ENCODE measurements at places on chromosomes 16 and 17.

GRCh38 chr17:8918807-8919465 is 46.6 kb downstream of the PIK3R5 start:
- DNase-seq = no peak
- no peaks in the 10 kb centered on the region for H3K27me3 ChIP-seq
- peaks cover 69% of the 10 kb centered on the region for H3K36me3 ChIP-seq
- peaks cover 34% of the 10 kb centered on the region for H3K4me1 ChIP-seq

DNA sequence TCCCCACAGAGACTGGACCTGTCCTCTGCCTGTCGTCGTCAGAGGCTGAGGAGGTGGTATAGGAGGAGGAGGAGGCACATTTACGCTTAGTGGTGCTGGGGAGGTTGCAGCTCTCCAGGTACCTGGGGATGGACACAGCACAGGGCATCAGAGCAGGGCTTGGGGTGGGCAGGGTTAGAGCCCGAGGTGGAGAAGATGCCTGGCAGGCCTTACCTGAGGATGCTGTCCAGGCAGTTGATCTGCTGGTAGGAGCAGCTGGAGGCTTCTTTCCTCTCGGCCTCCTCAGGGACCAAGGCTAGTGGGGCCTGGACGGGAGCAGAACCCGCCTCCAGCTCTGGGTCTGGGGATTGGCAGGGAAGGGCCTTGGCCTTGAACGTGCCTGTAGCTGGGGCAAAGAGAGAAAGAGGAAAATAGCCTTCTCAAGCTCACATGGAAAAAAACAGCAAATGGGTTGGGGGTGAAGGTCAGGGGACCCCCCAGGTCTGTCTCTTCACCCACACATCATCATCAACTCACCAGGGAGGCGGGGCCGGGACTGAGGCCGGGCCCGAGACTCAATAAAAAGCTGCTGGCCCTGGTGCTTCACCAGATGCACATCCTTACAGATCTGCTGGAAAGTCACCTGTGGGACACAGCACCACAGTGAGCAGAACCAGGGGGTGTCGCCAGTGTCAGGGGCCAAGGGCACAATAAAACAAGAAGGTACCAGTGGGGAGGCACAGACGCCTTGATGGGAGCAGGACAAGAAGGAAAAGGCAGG is 5.6 kb downstream of the PER1 start:
- H3K4me3 ChIP-seq = no peak overlapping the region
- H3K27ac ChIP-seq = no peak overlapping the region
- H3K36me3 ChIP-seq = peaks cover 46% of the 10 kb centered on the region
- peaks cover 11% of the 10 kb centered on the region for H3K4me1 ChIP-seq

DNA sequence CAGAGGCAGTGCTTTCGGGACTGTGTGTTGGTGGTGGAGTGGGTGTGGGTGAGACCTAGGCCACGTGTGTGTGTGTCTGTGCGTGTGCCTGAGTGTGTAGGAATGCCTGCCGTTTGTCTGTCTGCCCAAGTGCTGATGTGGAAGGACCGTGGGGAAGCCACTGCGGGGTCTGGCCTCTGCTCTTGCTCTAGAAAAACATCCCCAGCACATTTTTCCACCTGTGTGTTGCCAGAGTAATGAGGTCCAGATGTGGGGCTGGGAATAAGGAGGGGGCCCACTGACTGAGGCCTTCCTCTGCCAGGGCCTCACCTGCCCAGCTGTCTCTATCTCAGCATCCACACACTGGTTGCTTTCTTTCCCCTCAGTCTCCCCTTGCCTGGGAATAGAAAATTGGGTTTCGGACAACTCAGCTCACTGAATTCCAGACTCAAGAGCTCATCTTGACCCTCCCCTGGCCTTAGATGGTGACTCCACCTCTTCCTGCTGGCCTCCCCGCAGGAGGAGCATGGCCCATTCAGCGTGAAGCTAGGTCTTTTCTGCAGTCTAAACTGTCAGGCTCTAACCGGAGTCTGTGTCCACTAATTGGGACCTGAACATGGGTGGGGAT is 7.6 kb downstream of the SGCA start:
- peaks cover 22% of the 10 kb centered on the region for H3K4me1 ChIP-seq
- no peaks in the 10 kb centered on the region for H3K36me3 ChIP-seq
- no peak for DNase-seq
- H3K27ac ChIP-seq = no peak overlapping the region
- H3K4me3 ChIP-seq = no peak overlapping the region
- no peaks in the 10 kb centered on the region for H3K27me3 ChIP-seq

DNA sequence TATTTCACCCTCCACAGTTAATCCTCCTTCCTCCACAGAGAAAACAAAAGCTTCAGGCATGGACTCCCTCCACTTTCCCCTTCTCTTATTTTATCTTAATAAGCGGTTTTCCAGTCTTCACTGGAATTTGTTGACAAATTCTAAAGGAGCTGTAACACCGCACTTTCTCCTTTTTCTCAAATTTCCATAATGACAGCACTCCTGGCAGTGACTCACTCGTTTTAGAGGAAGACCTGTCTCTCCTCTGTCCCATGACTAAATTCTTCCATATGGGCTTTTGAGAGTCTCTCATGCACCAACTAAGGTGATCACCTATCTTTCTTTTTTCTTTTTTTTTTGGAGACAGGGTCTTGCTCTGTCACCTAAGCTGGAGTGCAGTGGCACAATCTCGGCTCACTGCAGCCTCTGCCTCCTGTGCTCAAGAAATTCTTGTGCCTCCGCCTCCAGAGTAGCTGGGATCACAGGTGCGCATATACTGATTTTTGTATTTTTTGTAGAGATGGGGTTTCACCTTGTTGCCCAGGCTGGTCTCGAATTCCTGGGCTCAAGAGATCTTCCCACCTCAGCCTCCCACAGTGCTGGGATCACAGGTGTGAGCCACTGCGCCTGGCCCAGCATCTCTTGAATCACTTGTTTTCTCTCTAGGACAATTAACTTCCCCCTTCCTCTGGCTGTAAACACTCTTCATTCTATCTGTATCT is 7.7 kb downstream of the ITGAM start:
- H3K4me1 ChIP-seq = peaks cover 33% of the 10 kb centered on the region
- peaks cover 2% of the 10 kb centered on the region for H3K27me3 ChIP-seq
- H3K36me3 ChIP-seq = peaks cover 14% of the 10 kb centered on the region
- H3K27ac ChIP-seq = peak overlapping the region; percentile 2
- DNase-seq = no peak

DNA sequence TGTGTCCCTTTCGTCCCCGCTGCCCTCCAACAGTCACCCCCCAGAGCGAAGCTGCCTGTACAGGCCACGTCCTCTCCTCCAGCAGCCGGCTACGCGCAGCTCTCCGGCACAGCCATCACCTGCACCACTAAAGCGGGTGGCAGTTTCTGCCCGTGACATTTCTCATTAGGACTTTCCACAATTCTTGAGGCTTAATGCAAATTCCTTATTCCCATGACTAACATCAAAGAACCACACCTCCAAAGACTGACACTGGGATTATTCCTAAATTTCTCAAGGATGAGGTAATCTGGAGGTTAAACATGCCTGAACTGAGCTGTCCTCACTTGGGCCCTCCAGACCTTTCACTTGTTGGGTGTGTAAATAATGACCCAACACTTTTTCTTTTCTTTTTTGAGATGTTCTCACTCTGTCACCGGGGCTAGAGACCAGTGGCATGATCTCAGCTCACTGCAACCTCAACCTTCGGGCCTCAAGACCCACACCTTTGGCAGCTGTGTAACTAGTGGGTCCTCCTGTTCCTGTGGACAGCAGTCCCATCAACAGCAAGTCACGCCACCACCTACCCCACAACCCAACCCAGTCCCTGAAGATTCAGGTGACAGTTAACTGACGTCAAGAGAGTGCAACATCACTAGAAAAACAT is 11.7 kb downstream of the ANKRD11 start:
- no peak for DNase-seq
- H3K27ac ChIP-seq = peak overlapping the region; percentile 69
- peaks cover 46% of the 10 kb centered on the region for H3K36me3 ChIP-seq
- H3K4me3 ChIP-seq = peak overlapping the region; percentile 60
- no peaks in the 10 kb centered on the region for H3K27me3 ChIP-seq

- peaks cover 39% of the 10 kb centered on the region for H3K4me1 ChIP-seq
- H3K27me3 ChIP-seq = no peaks in the 10 kb centered on the region
- no peak overlapping the region for H3K27ac ChIP-seq
- no peaks in the 10 kb centered on the region for H3K36me3 ChIP-seq
- no peak for DNase-seq
Observed at GRCh38 chr16:75096656-75097055, 19.9 kb downstream of the LDHD start.

GRCh38 chr16:35794896-35795295 is 2335.5 kb downstream of the TP53TG3F start:
- no peak overlapping the region for H3K27ac ChIP-seq
- no peaks in the 10 kb centered on the region for H3K36me3 ChIP-seq
- no peaks in the 10 kb centered on the region for H3K4me1 ChIP-seq
- no peak for DNase-seq
- no peak overlapping the region for H3K4me3 ChIP-seq
- no peaks in the 10 kb centered on the region for H3K27me3 ChIP-seq

- no peak overlapping the region for H3K27ac ChIP-seq
- no peak for DNase-seq
- no peak overlapping the region for H3K4me3 ChIP-seq
- H3K27me3 ChIP-seq = peaks cover 19% of the 10 kb centered on the region
- no peaks in the 10 kb centered on the region for H3K36me3 ChIP-seq
Observed at GRCh38 chr17:35773679-35774425, 13.2 kb downstream of the C17orf50 start.

DNA sequence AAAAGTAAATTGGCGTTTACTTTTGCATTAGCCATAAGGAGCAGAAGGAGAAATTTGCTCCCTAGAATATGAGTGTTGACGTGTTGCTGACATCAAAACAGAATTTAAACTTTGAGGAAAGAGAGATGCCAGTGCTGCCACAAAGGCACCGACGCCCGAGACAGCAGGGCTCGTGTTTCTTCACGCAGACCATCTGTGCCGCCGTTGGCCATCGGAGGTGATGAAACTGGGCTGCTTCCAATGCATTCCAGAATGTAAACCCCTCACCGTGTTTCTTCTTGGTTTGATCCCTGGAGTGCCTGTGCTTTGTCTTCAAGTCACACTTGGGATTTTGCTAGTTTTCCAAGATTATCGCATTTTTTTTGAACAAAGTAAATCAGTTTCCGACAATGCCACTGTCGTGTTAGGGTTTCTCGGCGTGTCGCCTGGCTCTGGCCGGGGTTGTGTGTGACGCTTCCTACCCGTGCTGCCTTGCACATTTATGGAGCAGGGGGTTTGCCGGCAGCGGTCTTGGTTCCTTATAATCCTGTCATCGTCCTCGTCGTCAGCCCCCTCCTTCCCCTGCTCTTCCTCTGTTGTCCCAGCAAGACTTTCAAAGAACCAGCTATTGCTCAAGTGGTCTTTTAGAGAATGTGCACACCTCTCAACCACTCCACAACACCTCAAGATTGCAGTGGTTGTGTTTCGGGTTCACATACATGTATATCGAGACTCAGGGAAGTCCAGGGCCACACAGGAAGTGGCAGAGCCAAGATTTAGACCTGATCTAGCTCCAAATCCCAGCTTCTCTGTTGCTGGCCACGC is 103.9 kb downstream of the METRNL start:
- no peak overlapping the region for H3K4me3 ChIP-seq
- H3K4me1 ChIP-seq = peaks cover 8% of the 10 kb centered on the region
- H3K27me3 ChIP-seq = peaks cover 9% of the 10 kb centered on the region
- peak; percentile 16 for DNase-seq
- H3K27ac ChIP-seq = no peak overlapping the region
- H3K36me3 ChIP-seq = no peaks in the 10 kb centered on the region

- peaks cover 24% of the 10 kb centered on the region for H3K36me3 ChIP-seq
- H3K27ac ChIP-seq = no peak overlapping the region
- DNase-seq = no peak
- no peaks in the 10 kb centered on the region for H3K27me3 ChIP-seq
- H3K4me1 ChIP-seq = peaks cover 3% of the 10 kb centered on the region
Observed at GRCh38 chr17:66481271-66481670, 178.9 kb downstream of the PRKCA start.

GRCh38 chr17:8892338-8892690 is 24.8 kb upstream of the PIK3R6 start:
- DNase-seq = no peak
- H3K4me3 ChIP-seq = no peak overlapping the region
- peaks cover 65% of the 10 kb centered on the region for H3K36me3 ChIP-seq
- H3K4me1 ChIP-seq = peaks cover 46% of the 10 kb centered on the region
- no peaks in the 10 kb centered on the region for H3K27me3 ChIP-seq

DNA sequence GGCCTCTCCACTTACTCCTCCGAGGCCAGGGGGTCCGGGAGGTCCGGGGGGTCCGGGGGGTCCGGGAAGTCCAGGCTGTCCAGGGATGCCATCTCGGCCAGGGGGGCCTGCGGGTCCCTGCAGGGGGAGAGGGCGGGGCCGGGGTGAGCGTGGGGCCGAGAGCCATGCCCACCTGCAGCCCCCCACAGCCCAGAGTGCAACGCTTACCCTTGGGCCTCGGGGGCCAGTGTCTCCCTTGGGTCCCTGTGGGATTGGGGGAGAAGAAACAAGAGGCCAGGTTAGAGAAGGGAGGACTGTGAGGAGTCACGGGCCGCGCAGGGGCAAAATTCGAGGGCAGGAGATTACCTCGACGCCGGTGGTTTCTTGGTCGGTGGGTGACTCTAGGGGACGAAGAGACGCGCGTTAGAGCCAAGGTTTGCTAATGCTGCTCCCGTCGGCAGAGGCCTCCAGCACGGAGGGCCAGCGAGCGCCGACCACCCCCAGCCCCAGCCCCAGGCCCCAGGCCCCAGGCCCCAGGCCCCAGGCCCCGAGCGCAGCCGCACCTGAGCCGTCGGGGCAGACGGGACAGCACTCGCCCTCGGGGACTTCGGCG is 2.1 kb downstream of the COL1A1 start:
- H3K27ac ChIP-seq = no peak overlapping the region
- DNase-seq = no peak
- H3K4me3 ChIP-seq = no peak overlapping the region
- no peaks in the 10 kb centered on the region for H3K36me3 ChIP-seq
- H3K27me3 ChIP-seq = peaks cover 33% of the 10 kb centered on the region

GRCh38 chr16:75044800-75045361 is 46.1 kb downstream of the ZNRF1 start:
- peaks cover 7% of the 10 kb centered on the region for H3K4me1 ChIP-seq
- no peak overlapping the region for H3K4me3 ChIP-seq
- no peaks in the 10 kb centered on the region for H3K36me3 ChIP-seq
- DNase-seq = no peak
- H3K27ac ChIP-seq = no peak overlapping the region

GRCh38 chr16:49921791-49922456 is 66.0 kb upstream of the ZNF423 start:
- DNase-seq = peak; percentile 56
- no peak overlapping the region for H3K4me3 ChIP-seq
- peaks cover 5% of the 10 kb centered on the region for H3K27me3 ChIP-seq
- no peak overlapping the region for H3K27ac ChIP-seq

DNA sequence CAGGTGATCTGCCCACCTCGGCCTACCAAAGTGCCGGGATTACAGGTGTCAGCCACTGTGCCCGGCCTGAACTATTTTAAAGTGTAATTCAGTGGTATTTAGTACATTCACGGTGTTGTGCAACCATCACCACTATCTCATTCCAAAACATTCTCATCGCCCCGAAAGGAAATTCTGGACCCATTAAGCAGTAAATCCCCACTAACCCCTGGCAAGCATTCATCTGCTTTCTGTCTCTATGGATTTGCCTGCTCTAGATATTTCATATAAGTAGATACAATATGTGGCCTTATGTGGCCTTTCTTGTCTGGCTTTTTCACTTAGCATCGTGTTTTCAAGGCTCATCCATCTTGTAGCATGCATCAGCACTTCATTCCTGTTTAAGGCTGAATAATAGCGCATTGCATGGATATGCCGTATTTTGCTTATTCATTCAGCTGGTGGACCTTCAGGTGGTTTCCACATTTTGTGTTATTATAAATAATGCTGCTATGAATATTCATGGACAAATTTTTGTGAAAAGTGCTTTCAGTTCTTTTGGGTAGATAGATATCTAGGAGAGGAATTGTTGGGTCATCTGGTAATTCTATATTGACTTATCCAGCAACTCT is 8.4 kb upstream of the HERPUD1 start:
- peaks cover 7% of the 10 kb centered on the region for H3K27me3 ChIP-seq
- H3K27ac ChIP-seq = no peak overlapping the region
- H3K4me3 ChIP-seq = no peak overlapping the region

All from activated CD8-positive, alpha-beta T cell treated with anti-CD3 and anti-CD28 coated beads, Interleukin-2, amount 10 ng/mL, durations not matched to agents 7 days and 5 days (primary cell).